Brain (organoid and tissue), 16 donors: ENCODE measurements at places on chromosomes 12 and 14.

DNA sequence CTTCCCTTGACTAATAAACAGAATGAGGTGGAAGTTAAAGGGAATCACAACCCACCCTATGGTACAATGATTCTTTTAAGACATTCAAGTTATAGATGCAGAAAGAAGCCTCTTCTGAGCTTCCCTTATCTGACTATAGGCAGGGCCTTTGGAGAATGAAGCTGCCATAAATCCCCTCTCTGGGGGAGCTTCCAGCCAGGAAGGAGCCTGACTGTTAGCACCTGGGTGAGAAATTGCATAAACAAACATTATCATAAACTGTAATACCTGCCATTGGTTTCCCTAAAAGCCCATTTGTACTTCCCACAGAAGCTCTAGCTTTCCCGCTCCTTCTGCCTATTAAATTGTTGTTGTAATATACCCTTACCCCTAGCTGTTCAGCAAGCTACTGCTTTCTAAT, 81.3 kb upstream of the RESF1 start:
- DNase-seq = no peak

DNA sequence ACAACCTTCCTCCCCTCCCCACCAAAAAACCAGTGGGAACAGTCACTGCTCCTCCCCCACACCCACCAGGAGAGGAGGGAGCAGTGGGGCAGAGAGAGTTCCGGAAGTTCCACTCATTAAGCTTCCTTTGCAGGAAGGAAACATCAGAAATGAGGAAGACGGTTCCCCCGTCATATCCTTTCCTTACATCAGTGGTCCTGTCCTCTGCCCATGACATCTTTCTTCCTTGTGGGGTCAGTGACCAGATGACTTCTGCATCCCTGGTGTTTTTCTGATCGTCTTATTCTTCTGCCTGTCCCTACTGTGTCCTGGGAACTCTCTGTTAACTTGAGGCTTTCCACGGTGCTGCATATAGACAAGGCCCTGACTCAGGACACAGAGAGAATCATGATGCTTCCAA, 40.8 kb upstream of the SPTLC2 start:
- no peak for DNase-seq

DNA sequence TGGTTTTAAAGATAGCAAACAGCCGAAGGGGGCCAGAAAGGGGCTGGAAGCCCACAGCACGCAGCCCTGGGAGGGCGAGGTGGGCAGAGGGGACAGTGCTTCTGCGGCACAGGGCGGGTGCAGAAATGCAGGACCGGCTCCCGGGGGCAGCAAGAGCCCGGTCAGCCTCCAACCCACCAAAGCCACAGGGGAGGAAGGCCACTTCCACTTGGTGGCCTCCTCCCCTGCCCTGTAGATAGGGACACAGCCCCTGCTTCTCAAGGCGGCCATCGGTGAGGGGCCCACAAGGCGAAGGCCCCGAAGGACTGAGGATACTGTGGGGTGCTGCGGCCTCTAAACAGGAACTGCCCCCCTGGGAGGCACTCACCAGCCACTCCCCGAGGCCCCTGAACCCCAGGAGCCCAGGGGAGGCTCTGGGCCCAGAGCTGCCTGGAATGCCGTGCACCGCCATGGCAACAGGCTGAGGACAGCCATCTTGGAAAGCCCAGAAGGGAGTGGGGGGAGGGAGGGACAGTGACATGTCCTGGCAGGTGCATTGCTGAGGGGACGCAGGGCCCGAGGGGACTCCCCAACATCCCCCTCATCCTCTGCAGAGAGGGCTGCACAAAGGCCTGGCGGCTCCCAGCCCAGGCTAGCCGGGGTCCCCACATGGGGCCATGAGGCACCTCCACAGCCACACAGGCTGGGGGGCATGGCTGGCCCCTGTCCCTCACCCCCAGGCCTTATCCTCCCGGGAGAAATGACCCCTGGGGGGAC, 114.7 kb downstream of the NCOR2 start:
- no peak for DNase-seq

- DNase-seq = no peak
Measured at GRCh38 chr12:105338966-105339365, 8.5 kb downstream of the C12orf75 start.

DNA sequence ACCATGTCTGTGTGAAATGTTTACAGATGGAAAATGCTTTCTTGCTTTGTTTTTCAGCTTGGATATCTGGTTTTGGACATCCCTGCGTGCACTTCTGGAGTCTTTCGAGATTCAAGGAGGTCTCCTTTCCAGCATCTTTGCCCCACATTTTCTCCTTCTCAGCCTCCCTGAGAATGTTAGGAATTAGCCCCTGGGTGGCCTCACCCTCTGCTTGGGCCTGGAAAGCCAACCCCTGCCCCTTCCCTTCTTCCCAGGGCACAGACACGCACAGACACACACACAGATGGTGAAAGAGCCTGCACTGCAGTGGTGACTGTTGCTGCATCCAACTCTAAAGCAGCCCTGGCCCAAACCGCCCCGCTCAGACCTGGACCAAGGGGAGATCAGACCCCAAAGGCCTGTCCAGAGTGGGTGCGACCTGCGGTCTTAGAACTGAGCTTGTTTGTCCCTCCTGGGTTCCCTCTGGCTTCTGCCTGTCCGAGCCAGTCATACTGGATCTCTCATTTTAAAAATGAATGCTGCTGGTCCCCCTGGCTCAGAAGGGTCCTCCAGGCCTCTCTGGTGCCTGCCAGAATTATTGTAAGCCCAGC, 8.7 kb upstream of the NCOR2 start:
- no peak for DNase-seq

DNA sequence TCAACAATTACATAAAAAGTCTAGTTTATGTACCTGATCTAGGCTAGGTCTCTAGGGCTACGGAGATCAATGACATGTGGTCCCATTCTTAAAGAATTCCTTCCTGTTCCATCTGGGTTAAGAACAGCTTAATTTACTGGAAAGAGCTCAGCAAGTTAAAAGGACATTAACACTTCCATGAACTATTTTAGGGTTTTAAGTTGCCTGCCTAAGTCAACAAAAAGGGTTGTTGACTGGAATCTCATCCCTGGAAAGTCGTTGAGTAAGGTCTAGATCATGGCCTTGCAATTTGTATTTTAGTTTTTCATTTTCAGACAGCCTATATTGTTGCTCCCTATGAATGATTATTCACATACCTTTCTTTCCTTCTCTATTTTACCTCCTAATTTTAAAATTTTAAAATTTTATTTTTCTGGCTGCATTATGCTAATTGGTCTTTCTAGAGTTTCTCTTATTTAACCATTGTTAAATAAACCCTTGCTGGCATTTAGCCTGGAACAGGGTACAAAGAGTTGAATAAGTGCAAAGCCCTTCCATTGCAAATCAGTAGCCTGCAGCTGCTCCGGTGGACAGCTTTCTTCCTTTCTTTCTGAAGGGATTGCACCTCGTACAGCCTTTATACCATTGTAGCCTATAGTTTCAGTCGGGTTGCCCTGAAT, 66.3 kb downstream of the VRK1 start:
- peak; percentile 59 for DNase-seq

DNA sequence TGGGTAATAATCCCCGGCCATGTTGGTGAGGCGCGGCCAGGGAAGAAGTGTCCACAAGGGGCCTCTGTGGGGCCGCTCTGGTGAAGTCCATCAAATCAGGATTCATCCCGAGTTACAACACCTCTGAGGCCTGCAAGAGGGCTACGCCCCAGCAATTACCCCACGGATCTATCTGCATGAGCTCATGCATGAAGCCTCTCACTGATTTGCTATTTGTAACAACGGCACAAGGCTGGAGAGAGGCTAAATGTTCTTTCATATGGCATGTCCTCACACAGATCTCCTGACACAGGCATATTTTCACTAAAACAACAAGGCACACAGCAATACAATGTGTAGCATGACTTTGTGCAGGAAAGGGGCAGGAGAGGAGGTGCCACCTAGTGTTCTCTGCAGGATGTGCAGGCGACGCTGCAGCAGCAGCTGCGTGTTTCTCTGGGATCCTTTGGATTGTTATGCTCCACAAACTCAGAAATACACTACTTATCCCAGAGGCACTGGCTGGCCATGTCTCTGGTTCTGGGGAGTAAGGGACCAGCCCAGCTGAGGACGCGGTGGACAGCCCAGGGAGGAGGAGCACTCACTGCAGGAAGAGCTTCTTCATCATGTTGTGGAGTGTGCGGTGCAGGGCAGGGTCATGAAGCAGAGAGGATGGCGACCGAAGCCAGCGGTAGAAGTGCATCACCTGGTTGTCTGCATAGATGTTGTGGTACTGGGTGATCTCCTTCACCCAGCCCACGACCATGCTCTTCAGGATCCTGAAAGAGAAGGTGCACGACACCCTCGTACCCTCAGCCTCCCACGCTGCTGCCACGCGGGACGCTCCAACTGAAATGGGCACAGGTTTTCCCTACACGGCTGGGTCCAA, 20.2 kb downstream of the P2RX2 start:
- DNase-seq = peak; percentile 55

DNA sequence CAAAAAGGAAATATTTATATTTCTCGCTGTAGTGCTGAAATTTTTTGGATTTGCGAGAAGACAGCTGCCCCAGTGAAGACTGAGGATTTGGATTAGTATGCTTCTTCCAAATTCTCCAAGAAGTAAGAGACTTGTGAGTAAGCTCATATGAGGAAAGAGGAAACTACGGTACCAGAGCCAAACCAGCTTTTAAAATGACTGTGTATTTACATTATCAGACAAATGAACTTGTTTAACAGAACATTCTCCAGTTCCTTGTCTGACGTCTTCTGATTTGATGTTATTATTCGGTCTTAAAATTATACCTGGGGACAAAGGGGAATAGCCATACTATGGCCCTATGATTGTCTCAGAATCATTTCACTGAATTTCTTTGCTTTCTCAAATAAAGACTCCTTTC, 8.0 kb downstream of the CLEC12B start:
- no peak for DNase-seq

- DNase-seq = peak; percentile 93
Measured at GRCh38 chr12:48296586-48297282, 54.0 kb downstream of the ZNF641 start.

DNA sequence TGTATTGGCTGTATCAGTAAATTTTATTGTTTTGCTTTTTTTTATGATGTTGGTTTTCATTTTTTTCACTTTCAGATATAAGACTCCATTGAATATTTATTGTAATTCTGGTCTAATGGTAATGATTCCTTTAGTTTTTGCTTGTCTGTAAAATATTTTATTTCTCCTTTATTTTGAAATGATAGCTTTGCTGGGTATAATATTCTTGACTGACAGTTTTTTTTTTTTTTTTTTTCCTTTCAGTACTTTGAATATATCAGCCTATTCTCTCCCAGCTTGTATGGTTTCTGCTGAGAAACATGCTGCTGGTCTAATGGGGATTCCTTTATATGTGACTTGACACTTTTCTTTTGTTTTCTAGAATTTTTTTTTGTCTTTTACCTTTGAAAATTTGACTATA, 195.1 kb upstream of the SLC38A2 start:
- DNase-seq = no peak

GRCh38 chr14:103735815-103736545, 20.4 kb downstream of the ZFYVE21 start:
- DNase-seq = no peak

GRCh38 chr14:85040046-85040685, 489.8 kb upstream of the FLRT2 start:
- no peak for DNase-seq

DNA sequence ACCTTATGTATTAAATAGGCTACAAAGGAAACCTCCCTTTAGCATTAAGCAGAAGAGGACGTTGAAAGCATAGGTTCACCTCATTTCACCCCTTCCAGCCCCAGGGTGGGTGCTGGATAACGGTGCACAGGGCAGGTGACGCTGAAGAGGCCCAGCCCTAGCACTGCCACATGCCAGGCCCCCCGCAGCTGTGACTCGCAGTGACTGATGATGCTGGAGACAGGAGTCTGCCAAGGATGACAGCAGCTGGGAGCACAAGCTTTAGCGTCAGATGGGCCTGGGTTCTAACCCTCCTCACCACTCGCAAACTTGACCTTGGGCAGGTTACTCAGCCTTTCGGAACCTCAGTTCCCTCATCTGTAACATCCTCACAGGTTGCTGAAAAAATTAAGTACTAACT, 76.7 kb downstream of the TBK1 start:
- no peak for DNase-seq

DNA sequence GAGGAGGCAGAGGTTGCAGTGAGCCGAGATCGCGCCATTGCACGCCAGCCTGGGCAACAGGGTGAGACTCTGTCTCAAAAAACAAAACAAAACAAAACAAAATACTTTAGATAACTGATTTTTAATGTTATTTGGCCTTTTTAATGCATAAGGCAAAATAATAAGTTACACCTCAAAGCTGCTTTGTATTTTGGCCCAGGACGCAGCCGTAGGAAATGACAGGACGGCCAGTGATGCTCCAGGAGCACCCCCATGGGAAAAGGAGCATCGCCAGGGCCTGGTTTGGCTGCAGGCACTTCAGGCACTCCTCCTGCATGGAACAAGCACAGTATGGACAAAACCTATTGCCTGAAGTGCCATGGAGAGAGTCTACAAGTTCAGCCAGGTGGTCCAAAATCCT, 3.5 kb upstream of the NFKBIA start:
- no peak for DNase-seq

DNA sequence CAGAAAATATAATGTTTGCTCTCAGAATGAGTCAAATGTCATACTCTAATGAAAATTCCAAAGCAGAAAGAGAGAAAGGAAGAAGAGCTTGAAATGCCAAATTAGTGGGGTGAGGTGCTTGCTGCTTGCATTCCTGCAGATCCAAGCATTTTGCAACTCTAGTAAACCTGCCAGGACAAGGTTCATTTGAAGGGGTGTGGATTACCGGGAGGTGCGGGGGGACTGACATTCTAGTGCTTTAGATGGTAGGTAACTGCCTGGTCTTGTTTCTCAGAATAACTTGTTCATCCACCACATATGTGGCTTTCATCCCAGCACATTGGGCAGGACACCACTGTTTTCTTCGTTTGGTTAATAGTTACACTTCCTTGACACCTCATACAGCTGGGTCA, 144.4 kb downstream of the AKAP6 start:
- no peak for DNase-seq

DNA sequence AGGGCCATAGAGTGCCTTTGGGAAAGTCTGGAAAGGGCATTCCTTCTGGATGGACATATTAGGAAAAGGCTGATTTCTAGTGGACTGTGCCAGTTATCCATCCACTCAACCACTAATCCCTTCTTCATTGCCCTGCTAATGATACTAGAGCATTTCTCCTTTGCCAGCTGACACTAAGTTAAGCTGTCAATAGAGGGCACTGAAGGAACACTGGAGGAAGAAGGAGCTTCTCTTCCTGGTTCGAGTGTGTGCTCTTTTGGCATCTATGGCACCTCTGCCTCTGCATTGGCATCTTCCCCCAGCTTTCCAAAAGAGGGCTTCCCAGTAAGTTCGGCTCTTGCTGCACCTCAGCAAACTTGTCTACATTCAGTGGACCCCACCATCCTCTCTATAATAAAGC, 165.4 kb downstream of the DERA start:
- no peak for DNase-seq

- no peak for DNase-seq
Measured at GRCh38 chr14:91055016-91055415, 5.4 kb downstream of the RPS6KA5 start.
